NCI-H146 (cell line): ENCODE measurements at places on chromosomes 5 and 9.

GRCh38 chr5:141898448-141899049 lies 20.3 kb upstream of the PCDH1 start:
- no peak for DNase-seq

DNA sequence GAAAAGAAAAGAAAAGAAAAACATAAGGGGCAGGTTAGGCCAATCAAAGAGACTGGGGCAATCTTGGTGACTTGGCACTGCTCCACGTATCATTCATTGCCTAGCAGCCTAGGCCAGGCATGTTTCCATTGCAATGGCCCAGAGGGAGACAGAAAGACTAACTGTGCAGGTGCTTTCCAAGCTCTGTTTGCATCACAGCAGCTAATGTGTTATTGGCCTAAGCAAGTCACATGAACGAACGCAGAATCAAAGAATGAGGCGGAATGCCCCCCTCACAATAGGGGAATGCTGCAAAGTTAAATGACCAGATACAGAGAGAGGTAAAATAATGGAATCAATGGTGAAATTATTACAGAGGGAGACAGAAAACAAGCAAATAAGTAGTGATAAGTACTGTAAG lies 11.1 kb upstream of the VPS13A start:
- no peak for DNase-seq

DNA sequence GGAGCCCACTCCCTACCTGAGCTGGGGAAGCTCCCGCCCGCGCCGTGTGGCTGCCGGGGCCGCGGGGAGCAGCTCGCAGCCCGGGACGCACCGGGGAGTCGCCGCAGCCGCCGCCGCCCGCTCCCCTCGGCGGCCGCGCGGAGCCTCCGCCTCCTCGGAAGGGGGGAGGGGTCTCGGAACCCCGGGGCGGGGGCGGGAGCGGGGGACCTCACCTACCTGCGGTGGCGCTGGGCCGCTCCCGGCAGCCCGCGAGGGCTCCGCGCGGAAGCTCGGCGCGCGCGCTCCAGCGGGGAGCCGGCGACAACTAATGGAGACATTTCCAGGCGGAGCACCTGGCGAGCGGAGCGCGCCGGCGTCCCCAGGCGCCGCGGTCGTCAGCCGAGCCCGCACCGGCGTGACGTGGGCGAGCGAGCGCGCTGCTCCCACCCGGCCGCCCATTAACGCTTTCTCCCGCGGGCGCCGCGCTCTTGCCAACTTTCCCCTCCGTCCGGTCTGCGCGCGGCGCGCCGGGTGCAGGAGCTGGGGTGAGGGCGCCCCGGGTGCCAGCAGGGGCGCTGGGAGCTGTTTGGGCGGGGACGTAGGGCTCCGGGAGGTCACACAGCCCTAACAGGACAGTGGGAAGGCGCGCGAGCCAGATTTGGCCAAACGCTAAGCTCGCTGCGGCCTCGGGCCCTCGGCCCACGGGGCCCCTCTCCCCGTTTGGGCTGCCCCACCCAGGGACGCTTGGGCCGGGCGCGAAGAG lies 4.3 kb upstream of the IRX4 start:
- DNase-seq, result no peak

DNA sequence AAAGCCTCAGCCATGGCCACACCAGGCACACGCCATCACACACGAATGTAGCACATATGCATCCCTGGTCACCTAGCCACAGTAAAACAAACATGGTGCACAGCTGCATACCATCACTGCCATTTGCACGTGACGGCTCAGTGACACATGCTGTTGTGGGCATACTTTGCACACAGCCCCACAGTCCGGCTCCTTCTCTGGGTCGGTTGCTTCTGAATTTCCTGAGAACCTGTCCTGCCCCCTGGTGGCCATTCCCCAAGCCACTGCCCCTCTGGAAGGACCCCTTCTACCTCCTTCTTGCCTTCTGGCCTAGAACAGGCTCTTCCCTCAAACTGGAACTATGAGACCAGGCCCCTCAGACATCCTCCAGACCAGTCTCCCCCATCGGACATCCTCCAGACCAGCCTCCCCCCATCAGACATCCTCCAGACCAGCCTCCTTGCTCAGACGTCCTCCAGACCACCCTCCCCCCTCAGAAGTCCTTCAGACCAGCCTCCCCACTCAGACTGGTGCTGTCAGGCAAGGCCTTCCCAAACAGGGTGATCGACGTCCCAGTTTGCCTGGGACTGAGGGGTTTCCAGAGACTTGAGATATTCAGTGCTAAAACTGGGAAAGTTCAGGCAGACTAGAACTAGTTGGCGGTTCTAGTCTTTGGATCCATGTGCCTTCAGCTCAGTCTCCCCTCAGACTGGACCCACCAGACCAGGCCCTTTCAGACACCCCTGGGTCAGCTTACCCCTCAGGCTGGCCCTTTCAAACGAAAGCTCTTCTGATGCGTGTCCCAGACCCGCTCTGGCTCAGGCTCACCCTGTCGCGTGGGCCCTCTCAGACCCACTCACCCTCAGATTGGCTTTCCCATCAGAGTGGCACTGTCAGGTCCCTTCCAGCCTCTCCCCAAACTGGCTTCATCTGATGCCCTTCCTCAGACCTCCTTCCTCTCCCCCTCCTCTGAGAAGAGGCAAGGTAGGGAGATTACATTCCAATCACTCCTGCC lies 24.3 kb upstream of the ENHO start:
- DNase-seq, result peak; percentile 71

- no peak for DNase-seq
Observed at GRCh38 chr9:135565141-135565628, 3.6 kb downstream of the PAEP start.

- peak; percentile 62 for DNase-seq
Observed at GRCh38 chr9:127545196-127546124, 66.6 kb upstream of the STXBP1 start.

GRCh38 chr9:99544526-99544925 lies 277.2 kb upstream of the NR4A3 start:
- no peak for DNase-seq

GRCh38 chr9:91258451-91258850 lies 103.3 kb downstream of the AUH start:
- no peak for DNase-seq

DNA sequence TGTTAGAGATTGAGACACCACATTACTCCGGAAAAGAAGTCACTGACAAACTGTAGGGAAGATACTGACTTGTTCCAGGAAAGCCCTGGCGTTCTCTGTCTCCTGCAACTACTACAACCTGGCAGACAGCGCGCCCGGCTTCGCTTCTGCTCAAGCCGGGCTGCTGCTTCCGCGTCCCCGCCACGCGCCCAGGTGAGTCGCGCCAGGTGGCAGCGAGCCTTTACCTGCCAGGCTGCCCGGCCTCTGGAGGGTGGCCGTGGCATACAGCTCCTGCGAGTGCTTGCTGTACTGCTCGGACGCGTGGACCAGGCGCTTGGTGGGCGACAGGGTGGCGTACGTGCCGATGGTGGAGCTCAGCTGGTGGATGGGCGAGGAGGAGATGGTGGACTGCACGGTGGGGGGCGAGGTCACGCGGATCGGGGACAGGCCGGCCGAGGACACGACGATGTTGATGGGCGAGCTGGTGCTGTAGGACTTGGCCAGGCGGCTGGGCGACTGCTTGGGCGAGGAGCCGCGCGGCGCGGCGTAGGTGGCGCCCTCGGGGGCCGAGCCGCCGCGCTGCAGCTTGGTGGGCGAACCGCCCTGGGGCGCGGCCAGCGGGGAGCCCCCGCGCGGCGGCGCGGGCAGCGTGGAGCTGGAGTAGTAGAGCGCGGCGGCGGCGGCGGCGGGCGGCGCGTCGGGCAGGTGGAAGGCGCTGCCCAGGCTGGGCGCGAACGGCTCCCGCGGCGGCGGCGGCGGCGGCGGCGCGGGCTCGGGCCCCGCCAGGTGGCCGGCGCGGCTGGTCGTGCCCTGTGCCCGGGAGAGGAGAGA lies 519.6 kb downstream of the CTNND2 start:
- peak; percentile 27 for DNase-seq

- no peak for DNase-seq
Observed at GRCh38 chr5:7684826-7685225, 166.1 kb downstream of the CFAP90 start.

- DNase-seq, result no peak
Observed at GRCh38 chr5:68843624-68844364, 250.0 kb upstream of the SLC30A5 start.

DNA sequence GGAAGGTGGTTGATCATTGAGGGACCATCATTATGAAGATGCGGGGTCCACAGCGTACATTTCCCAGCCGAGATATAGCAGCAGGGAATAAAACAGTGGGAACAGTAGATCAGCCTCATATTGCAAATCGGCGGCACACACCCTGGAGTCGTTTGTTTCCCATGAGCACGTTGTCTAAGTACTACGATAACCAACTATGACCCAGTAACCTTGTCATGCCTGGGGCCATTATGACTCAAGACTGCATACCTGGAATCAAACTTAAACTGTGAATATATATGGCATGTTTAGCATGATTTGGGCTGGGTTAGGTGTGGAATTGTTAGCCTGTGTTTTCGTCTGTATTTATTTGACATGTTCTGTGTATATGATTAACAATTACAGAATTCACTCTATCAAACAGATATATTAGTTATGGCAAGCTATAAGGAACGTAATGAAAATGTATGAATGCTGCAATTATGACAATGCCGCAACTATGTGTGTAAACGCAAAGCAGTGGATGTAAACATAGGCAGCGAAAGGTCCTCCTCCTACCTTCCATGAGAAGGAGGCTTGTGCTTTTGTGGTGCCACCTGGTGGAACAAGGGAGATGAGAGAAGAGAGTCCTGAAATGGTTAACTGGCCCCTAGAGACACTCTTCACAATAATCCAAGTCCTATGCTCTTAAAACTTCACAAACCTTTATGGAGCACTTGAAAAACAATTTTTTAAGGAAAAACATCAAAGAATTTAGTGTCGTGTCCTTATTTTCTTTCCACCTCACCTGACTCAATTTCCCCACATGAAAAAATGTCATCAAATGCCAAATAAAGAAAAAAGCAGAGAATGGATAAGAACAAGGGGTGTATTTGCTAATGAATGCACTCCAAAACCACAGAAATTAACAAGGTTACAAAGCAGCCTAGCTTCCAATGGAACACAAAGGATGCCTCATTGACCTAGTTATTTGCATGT lies 47.1 kb downstream of the SEMA5A start:
- DNase-seq, result no peak

DNA sequence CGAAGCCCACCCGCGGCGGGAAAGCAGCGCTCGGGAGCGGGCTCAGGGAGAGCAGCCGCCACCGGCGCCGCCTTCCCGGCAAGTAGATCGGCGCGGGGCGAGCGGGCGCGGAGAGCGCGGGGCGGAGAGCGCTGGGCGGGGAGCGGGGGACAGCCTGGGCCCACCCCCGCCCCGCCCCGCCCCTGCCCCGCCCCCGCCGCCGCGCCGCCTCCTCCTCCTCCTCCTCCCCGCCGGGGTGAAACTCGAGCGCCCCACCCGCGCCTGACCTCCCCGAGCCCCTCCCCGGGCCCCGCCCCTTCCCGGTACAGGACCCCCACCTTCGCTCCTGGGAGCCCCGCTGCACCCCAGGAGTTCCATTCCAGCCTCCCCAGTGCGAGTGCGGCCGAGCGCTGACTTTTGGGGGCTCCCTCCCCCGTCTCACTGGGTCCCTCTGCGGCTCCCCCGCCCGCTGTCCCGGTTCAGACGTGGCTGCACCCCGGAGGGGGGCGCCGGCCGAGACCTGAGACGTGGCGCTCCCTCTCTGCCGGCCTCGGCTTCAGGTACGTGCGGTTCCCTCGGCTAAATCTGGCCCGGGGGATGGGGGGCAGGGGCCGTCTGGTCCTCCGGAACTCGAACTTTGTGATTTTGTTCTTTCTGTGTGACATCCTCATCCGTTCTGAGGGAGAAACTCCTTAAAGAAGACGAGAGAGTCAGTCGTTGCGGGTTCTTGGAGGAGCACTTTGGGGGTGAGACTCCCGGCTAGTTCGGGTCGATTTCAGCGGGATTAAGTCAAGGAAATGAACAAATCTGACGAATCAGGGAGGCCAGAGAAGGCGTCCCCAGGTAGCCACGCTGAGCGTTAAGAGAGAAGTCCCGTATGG lies at the start of gene SEMA5A:
SEMA5A (minus strand) TSS at position 84 of the 860 bp plus-strand sequence. CDS start 166,129 bp downstream, outside the sequence.
- peak; percentile 1 for DNase-seq

- no peak for DNase-seq
Observed at GRCh38 chr9:92610470-92611420, 59.2 kb downstream of the IPPK start.

DNA sequence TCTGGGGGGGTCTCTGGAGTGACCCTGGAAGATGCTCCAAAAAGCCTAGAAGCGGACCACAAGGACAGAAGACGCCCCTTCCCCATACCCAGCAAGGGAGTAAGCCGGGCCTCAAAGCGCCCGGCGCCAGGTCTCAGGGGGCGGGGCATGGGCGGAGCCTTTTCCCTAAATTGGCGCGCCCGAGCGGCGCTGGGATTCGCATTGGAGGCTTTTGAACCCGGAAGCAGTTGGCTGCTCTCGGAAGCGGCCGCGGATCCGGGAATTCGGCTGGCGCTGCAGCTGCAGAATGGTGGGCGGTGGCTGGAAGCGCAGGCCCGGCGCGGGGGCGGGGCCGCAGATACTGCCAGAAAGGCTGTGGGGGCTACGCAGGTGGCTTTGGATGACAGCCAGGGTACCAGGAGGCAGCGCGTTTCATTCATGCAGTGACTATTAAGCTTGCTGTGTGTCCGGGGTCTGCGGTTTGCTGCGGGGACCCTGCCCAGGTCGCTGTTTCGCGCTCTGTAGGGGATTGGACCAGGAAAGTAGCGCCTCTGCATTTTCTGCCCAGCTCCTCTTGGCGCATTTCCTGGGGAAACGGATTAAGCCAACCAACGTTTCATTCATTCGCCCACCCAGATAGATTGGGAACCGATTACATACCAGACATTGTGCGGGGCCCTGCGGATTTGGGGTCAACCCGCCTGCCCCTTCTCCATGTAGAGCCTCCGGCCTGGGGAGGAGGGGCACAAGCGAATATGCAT lies 83.0 kb upstream of the FREM1 start:
- peak; percentile 82 for DNase-seq

GRCh38 chr5:103120607-103121200 lies 603 bp downstream of the PPIP5K2 start:
- DNase-seq, result no peak

- DNase-seq, result no peak
Observed at GRCh38 chr5:87103616-87104287, 163.9 kb upstream of the RASA1 start.

DNA sequence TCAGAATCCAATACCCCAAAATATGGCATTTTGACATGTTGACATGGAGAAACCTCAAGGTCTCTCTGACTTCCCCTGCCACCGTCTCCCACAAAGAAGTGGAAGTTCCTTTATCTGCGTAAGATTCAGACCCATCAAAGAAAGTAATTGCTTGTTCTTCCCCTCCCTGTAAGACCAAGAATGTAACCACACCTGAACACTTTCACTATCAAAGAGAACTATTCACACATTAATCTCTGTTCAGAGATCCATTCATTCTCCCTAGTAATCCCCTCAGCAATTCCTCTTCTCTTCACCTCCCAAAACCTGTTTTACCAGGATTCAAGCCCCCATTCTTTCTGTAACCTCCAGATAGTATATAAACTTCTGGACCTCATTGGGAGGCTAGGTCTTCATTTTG lies 4.1 kb upstream of the SLC1A1 start:
- DNase-seq, result no peak
